Mucosa of descending colon (tissue), 3 donors: ENCODE measurements at places on chromosomes 16 and 17. TPM values are rescaled to one million over a fixed set of nuclear protein-coding genes. Genes with fewer than 3 reads are reported as not detected.

TBC1D3E gene
- not detected for total RNA-seq

CIITA gene
- 9.1 TPM for total RNA-seq

B4GALNT2 gene
- total RNA-seq: 31.7 TPM

PRR35 gene
- not detected for total RNA-seq

SPNS2 gene
- total RNA-seq: 11.0 TPM

ATP2A1 gene
- 0.96 TPM for total RNA-seq
